NCI-H510A (cell line): ENCODE measurements at places on chromosomes 5 and 9.

DNA sequence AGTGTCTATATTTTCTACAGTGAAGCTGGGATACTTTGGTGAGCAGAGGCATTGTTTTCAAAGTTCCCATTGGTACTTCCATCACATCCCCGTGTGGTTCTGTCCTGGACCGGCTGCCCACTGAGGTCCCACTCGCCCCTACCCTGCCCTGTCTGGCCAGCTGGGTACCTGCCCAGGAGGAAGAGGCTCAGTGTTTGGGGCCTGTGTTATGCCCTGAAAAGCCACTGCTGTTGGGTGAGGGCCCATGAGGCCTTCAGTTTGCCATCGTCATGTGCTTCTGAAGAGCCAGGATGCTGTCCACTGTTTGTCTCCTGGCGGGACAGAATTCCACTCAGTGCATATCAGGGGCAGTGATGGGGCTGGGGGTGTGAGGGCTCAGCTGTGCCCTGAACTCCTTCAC, 2.6 kb upstream of the CEP72 start:
- DNase-seq, result no peak

DNA sequence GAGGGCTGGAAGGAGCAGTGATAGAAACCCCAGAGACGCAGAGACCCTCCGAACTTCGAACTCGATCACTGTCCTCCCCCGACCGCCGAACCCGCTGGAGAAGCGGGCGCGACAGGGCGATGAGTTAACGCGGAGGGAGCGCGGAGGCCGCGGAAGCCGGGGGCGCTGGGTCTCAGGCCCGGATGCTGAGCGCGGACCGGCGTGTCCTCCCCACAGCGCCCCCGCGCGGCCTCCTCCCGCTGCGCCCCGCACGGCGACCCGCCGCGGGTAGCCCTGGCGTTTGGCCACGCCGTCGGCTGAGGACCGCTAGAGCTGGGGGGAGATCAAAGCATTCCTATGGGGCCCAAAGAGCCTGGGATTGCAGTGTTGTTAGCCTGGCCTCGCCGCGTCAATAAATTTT, 7.7 kb upstream of the DMRT2 start:
- DNase-seq, result no peak

DNA sequence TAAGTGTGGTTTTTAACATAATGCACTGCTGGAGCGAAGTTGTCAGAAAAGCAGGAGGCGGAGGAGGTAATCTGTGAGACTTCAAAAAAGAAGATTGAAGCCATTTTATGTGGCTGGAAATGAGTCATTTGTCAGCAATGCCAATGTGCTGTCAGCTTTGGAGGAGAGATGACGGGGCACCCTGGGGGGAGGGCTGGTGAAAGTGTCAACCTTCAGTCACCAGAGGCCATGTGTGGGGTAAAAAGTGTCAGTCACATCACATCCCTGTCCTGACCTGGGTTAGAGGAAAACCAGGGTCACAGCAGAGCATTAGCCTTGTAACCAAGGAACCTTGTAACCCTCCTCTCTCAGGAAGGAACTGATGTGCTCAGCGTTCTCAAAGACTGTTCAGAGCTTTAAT, 59.1 kb downstream of the TLR4 start:
- no peak for DNase-seq

- no peak for DNase-seq
Observed at GRCh38 chr9:109974918-109975276, 194.9 kb downstream of the PALM2AKAP2 start.

DNA sequence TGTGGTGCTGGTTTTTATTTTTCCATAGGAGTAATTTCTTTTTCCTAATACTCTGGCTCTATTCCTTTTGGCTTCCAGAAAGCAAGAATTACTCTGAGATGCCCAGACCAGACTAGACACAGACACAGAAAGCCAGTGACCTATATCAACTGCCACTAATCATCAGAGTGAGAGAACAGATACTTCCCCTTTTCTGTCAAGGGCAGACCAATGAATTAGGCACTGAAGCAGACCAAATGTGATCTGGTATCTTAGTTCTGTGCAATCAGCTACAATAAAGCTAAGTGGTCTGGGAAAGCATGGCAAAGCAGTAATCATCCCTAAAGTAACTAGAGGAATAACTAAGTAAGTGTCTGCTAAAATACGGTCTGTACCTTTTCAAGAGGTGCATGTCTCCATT, 239.1 kb downstream of the ELAVL2 start:
- no peak for DNase-seq

DNA sequence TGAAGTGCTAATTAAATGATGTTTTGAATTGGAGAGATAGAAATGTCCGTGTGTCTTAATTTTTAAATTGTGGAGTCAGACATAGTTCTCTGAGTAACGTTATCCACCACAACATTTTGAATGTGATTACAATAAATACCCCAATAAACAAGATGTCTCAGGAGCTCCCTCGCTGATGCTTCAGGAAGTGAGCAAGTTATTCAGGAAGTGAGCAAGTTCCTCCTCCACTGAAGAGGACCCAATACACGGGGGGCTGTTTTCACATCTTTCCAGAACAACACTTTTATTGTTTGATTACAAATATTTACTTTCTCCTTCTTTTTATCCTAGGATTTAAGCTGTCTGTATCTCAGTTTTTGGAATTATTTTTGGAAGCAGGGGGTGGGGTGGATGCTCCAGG, 363.8 kb downstream of the LRRC70 start:
- DNase-seq, result no peak

- no peak for DNase-seq
Observed at GRCh38 chr5:137858223-137858916, 9.3 kb upstream of the MYOT start.

DNA sequence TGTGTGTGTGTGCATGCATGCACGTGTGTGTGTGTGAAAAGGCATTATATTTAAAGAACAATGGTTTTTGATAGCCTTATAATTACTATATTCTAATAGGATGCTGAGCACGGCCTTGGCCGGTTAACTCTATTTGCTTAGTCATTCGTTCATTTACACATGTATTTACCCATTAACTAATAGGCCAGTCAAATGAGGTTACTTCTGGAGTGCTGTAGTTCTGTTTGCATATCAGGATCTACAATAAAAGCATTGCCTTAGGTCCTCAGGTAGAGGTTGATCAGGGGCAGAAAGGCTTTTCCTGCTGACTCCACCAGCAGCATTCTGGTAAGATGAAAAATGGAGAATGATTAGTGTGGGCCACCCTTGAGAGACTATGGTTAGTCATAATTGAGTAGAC, 219.0 kb downstream of the COMMD10 start:
- DNase-seq, result no peak

- DNase-seq, result no peak
Observed at GRCh38 chr5:178434016-178434761, 156.0 kb downstream of the COL23A1 start.

GRCh38 chr5:14773588-14773987, 98.0 kb downstream of the ANKH start:
- DNase-seq, result no peak

DNA sequence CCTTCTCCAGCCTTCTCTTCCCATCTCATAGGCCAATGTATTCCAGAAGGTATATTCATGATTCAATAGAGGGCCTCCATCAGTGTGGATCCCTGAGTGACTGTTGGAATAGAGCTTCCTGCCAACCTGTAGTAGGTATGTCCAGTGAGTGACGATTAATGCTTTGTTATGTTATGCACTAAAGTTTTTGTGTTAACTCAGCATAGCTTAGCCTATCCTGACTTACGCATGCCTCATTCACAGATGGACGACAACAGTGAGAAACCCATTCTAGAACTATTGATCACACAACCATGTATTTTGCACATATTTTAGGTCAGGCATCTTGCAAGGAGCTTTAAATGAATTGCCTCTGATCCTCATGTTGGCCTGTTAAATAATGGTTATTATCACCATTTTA, 225.5 kb upstream of the TRIM32 start:
- no peak for DNase-seq

GRCh38 chr5:173623296-173623771, 6.9 kb upstream of the BOD1 start:
- no peak for DNase-seq
